ENCODE measurements at places on chromosomes 3 and 15.

DNA sequence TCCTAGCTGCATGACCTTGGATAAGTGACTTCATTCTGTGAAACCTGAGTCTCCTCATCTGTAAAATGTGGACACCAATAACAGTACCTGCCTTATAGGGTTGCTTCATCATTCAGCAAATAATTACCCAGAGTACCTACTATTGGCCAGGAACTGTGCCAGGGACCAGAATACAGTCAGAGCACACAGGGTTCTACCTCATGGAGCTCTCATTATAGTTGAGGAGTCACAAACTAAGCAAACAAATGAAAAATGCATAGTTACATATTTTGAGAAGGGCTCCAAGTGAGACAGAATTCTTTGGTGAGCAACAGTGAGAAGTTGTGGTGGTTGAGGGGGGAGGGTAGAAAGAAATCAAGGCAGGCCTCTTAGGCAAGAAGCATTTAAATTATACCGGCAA is 308.6 kb upstream of the WNT5A start:
- no peaks in the 10 kb centered on the region for H3K36me3 ChIP-seq
- no peaks in the 10 kb centered on the region for H3K27me3 ChIP-seq
- no peak overlapping the region for H3K27ac ChIP-seq
- no peaks in the 10 kb centered on the region for H3K4me1 ChIP-seq

DNA sequence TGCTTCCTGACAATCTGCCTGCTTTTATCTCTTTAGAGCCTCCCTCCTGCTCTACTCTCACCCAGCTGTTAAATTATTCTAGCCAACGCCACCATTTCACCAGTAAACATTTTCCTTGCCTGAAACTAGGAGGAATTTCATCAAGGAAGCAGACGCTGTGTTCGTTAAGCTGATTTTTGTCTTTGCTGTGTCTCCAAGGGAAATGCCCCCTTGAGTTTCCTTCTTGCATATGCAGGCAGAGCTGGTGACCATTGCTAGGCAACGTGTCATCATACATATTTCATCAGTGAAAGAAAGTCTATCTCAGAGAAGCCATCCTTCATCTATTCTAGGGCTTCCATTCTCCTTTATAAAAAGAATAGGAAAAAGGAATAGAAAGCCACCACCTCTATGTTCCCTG is 87.0 kb upstream of the ST8SIA2 start:
- no peak overlapping the region for H3K4me3 ChIP-seq
- H3K27me3 ChIP-seq, result peaks cover 15% of the 10 kb centered on the region
- DNase-seq, result no peak
- no peaks in the 10 kb centered on the region for H3K4me1 ChIP-seq

DNA sequence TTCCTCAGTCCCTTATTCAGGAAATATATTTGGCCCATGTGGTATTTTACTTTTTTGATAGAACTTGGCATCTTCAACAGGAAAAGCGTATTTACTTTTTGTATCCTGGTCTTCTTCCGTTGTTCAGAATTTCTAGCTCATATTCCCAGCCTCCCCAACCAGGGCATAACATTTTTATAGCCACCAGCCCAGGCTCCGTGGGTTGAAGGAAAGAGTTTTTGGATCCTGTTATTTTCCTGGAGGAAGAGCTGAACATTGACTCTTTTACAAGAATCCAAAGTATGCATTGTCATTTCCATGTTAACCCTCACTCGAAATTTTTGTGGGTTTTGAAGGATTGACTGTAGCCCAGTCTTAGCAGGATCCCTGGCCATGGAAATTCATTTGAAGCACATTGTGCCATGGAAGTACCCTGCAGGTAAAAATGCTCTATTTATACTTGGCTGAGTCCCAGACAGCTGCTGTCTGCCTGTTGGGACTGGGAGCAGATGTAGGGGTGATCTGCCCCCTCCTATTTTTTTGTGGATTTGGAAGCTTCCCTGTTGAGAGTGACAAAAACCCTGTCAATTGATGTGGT is 98.8 kb downstream of the AKAP13 start:
- DNase-seq, result no peak
- no peaks in the 10 kb centered on the region for H3K36me3 ChIP-seq
- H3K27me3 ChIP-seq, result no peaks in the 10 kb centered on the region
- peaks cover 48% of the 10 kb centered on the region for H3K4me1 ChIP-seq
- no peak overlapping the region for H3K27ac ChIP-seq

DNA sequence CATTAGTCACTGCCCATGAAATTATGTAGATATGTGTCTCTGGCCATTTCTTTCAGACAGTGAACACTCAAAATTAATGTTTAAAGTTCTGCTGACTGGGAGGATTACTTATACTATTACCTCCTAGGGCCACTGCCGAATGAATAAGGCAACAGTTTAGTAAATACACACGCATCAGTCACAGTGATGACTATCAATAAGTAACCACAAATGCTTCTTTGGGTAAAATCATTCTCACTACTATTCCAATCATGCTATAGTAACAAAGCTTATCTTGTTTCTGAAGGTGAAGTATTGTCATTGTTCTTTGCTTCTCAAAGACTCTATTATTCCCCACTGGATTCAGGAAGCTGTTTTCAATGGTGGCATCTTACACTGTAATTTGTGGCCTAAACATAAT is 478.8 kb downstream of the EPHA3 start:
- DNase-seq, result no peak
- H3K27ac ChIP-seq, result no peak overlapping the region
- H3K36me3 ChIP-seq, result no peaks in the 10 kb centered on the region

- H3K4me1 ChIP-seq, result no peaks in the 10 kb centered on the region
- peaks cover 10% of the 10 kb centered on the region for H3K27me3 ChIP-seq
- no peak for DNase-seq
- no peak overlapping the region for H3K27ac ChIP-seq
Observed at GRCh38 chr15:79017953-79018352, 72.6 kb downstream of the RASGRF1 start.

GRCh38 chr3:177724020-177724638 is 526.8 kb upstream of the TBL1XR1 start:
- DNase-seq, result no peak
- H3K36me3 ChIP-seq, result no peaks in the 10 kb centered on the region
- H3K27me3 ChIP-seq, result no peaks in the 10 kb centered on the region
- no peak overlapping the region for H3K27ac ChIP-seq
- H3K4me1 ChIP-seq, result peaks cover 8% of the 10 kb centered on the region

DNA sequence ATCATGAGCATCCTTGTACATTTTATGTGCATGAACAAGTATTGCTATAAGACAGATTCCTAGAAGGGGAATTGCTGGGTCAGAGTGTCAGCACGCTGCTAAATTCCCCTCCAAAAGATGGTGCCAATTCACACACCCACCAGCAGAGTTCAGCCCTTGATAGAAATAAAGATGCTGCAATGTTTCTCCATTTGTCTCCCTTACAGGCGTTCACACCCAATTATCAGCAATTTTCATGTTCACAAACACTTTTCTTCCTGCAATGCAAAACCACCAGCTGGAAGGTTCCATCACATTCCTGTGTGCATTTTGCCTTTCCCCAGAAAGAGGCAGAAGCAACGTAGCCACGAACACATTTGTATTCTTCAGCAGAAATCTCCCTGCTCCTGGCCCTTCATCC is 3.3 kb upstream of the TAMM41 start:
- no peak overlapping the region for H3K4me3 ChIP-seq
- no peak for DNase-seq
- H3K27me3 ChIP-seq, result peaks cover 9% of the 10 kb centered on the region
- H3K27ac ChIP-seq, result no peak overlapping the region

DNA sequence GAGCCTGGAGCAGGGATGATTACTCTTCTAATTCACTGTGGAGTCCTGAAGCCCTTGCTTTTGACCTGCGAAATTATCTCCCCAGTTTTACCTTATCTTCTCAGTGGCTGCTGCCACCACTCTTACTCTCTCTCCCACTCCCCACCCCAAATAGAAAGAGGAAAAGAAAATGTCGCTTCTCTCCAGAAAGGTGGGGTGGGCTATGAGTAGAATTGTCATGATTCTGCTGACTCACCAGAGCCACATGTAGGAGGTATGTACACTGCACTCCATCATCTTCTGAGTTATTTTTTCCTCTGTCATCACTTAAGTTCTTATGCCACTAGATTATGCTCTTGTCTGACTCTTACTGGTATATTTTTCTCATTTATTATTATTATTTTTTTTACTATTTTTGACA is 43.9 kb upstream of the TMEM158 start:
- H3K36me3 ChIP-seq, result no peaks in the 10 kb centered on the region
- H3K4me3 ChIP-seq, result no peak overlapping the region
- H3K27ac ChIP-seq, result no peak overlapping the region
- DNase-seq, result no peak
- peaks cover 15% of the 10 kb centered on the region for H3K27me3 ChIP-seq

DNA sequence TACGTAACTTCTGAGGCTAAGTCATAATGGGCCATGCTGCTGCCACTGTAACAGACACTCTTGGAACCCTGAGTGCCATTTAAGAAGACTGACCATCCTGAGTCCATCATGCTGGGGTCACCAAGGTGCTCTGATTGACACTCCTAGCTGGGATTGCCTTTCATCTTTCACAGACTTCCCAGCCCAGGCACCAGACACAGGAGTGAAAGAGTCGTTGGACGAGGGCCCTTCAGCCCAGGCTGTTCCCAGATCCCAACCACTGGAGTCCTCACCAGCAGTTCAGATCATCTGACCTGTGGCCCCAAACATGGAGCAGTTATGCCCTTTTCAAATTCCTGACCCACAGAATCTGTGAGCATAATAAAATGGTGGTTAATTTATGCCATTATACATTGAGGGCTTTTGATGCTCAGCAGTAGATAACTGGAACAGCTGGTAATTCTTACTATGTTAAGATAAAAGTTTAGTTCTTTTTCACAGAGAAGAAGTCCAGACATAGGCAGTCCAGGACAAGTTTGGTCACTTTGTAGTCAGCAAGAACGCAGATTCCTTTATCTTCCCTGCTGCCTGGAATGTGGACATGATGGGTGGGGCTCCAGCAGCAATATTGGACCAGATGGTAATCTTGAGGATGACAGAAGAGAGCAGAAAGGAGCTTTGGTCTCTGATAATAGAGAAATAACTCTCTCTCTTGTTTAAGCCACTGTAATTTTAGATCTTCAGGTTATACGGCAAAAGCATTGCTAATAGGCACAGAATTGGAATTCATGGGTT is 7.3 kb upstream of the EHD4 start:
- peaks cover 13% of the 10 kb centered on the region for H3K27me3 ChIP-seq
- H3K27ac ChIP-seq, result peak overlapping the region; percentile 39
- no peaks in the 10 kb centered on the region for H3K36me3 ChIP-seq
- DNase-seq, result no peak
- H3K4me1 ChIP-seq, result peaks cover 36% of the 10 kb centered on the region

GRCh38 chr3:183560607-183561006 is 5.1 kb upstream of the KLHL6 start:
- peaks cover 32% of the 10 kb centered on the region for H3K4me1 ChIP-seq
- no peak overlapping the region for H3K27ac ChIP-seq
- DNase-seq, result peak; percentile 60
- peaks cover 3% of the 10 kb centered on the region for H3K36me3 ChIP-seq
- no peak overlapping the region for H3K4me3 ChIP-seq
- H3K27me3 ChIP-seq, result peaks cover 4% of the 10 kb centered on the region

DNA sequence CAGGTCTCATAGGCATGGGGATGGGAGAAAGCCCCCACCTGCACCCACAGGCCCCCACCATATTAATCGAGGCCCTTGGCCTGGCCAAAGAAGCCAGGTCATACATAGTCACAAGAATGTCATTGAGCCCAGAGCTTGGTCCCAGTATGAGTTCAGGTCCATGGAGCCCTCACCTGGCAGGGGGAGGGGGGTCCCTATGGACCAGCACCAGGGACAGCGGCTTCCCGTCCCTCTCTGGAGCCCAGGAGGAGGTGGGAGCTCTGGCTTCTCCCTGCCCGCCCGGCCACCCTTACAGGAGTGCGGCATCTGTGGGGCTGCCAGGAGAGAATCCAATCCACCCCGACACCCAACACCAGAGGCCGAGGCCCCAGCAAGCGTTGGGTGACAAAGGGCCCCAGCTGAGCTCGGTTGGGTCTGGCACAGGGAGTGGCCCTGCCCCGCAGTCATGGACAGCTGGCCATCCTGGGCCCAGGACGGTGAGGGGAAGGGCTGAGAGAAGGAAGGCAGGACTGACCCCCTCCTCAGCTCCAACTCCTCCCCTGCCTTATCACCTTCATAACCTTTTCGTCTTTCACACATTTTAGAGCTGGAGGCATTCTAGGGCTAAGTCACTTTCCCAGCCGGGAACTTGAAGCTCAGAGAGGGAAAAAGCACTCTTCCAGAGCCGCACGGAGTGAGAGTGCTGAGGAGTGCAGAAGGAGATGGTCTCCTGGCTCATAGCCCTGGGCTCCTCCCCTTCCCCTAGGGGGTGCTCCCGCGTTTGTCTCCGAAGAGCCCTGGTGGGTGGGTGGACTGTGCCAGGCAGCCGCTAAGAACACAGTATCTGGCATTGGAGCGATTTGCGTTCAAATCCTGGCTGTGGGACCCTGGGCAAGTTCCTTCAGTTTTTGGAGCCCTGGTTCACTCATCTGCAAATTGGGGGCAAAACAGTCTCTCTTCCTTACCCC is 54.6 kb downstream of the ATP2B2 start:
- no peak for DNase-seq
- H3K27ac ChIP-seq, result no peak overlapping the region
- no peaks in the 10 kb centered on the region for H3K4me1 ChIP-seq
- peaks cover 30% of the 10 kb centered on the region for H3K27me3 ChIP-seq
- H3K36me3 ChIP-seq, result no peaks in the 10 kb centered on the region

- H3K27ac ChIP-seq, result no peak overlapping the region
- no peak overlapping the region for H3K4me3 ChIP-seq
- no peak for DNase-seq
- no peaks in the 10 kb centered on the region for H3K36me3 ChIP-seq
Observed at GRCh38 chr3:22585504-22585903, 617.6 kb upstream of the UBE2E2 start.

- peak overlapping the region; percentile 94 for H3K27ac ChIP-seq
- H3K27me3 ChIP-seq, result no peaks in the 10 kb centered on the region
- H3K4me1 ChIP-seq, result peaks cover 58% of the 10 kb centered on the region
- H3K4me3 ChIP-seq, result peak overlapping the region; percentile 48
Observed at GRCh38 chr3:59444294-59444671, 394.5 kb upstream of the CFAP20DC start.

- H3K4me1 ChIP-seq, result peaks cover 68% of the 10 kb centered on the region
- peaks cover 36% of the 10 kb centered on the region for H3K36me3 ChIP-seq
- H3K27me3 ChIP-seq, result no peaks in the 10 kb centered on the region
- H3K4me3 ChIP-seq, result peak overlapping the region; percentile 73
Observed at GRCh38 chr3:36906504-36907149, 38.2 kb downstream of the TRANK1 start.

- H3K4me1 ChIP-seq, result no peaks in the 10 kb centered on the region
- no peak for DNase-seq
- no peak overlapping the region for H3K4me3 ChIP-seq
- H3K36me3 ChIP-seq, result no peaks in the 10 kb centered on the region
- no peaks in the 10 kb centered on the region for H3K27me3 ChIP-seq
Observed at GRCh38 chr3:191253089-191253799, 54.2 kb downstream of the OSTN start.

GRCh38 chr3:61221759-61222362 is 29.4 kb downstream of the FHIT start:
- H3K27ac ChIP-seq, result no peak overlapping the region
- H3K4me1 ChIP-seq, result no peaks in the 10 kb centered on the region
- H3K4me3 ChIP-seq, result no peak overlapping the region
- no peaks in the 10 kb centered on the region for H3K27me3 ChIP-seq
- no peaks in the 10 kb centered on the region for H3K36me3 ChIP-seq
- DNase-seq, result no peak

DNA sequence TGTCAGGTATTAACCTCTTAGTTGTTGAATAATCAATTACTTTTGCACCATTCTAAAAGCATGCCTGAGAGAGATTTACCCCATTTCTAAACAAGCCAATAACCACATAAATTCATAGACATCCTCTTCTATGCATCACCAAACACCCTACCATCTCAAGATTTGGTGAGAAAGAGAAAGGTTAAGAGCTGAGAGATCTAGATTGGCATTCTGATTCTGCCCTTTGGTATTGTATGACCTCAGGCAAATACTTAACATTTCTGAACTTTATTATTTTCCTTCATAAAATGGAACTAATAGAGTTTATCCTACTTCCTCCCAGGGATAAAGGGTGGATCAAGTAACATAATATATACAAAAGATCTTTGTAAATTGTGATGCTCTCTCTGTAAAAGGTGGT is 146.5 kb upstream of the MME start:
- no peaks in the 10 kb centered on the region for H3K36me3 ChIP-seq
- no peak for DNase-seq
- H3K27me3 ChIP-seq, result no peaks in the 10 kb centered on the region
